GM19239 (cell line): ENCODE measurements at places on chromosomes 2 and 18.

DNA sequence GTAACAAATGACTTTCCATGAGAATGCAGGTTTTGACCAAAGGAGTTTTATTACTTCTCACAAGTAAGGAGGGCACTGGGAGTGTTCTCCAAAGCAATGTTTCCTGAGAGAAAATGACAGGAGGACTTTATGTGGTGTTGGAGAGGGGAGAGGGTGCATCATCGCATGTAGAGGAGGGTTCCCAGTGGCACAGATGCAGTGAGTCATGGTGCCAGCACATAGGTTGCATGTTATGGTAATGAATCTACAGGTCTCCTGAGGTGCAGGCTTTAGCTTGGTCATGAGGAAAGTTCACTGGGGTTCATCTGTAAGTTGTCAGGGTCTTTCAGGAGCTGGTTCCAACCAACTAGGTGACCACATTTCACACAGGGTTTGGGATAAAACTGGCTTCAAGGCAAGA is 30.4 kb downstream of the NAT8 start:
- no peak for DNase-seq

GRCh38 chr18:28178720-28179119 is 1.8 kb upstream of the CDH2 start:
- no peak for DNase-seq

GRCh38 chr2:119292226-119292625 is 68.6 kb downstream of the STEAP3 start:
- DNase-seq = no peak

DNA sequence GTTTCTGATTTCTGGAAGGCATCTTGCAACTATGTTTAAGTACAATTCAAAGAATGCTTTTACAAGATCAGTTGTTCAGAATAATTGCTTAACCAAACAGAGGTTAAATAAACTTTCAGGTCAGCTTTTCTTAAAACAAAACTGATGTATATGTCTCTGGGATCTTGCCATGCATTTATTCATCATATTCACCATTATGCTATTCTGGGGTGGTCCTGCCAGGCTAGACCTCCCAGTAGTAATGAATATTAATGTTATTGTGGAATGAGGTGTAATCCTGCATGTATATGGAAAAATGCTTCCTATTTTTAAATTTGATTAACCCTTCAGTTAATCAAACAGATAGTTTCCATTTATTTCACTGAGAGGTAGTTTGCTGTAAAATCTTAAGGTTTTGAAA is 129.3 kb upstream of the RGPD4 start:
- no peak for DNase-seq

DNA sequence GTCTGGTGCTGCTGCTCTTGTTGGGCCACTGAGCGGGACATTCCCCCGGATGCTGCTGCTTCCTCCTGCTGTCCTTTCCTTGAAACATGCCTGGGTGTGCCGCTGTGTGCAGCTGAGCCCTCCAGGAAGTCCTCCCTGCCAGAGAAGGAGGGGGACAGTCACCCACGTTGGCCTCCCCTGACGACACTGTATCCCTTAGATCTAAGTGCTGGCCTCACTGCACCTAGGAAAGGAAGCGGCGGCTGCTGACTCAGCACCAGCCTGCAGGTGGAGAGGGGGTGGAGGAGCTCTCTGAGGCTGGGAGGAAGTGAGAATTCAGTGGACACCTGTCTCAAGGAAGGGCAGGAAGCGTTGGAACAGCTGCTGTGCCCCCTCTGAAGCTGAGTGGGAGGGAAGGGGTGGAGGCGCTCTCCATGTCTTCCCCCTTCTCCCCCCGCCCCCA is 239.8 kb downstream of the HAUS1 start:
- DNase-seq = peak; percentile 62

GRCh38 chr2:42135381-42136312 is 33.5 kb upstream of the EML4 start:
- no peak for DNase-seq

GRCh38 chr2:33139949-33140348 is 193.2 kb downstream of the LTBP1 start:
- no peak for DNase-seq

GRCh38 chr2:235678712-235679111 is 184.9 kb downstream of the AGAP1 start:
- no peak for DNase-seq
